Hematopoietic multipotent progenitor cell treated with erythropoietin and hydrocortisone succinate and interleukin-3 and kit ligand, for 4 days (in vitro differentiated cells): ENCODE measurements at places on chromosomes 1 and 21.

DNA sequence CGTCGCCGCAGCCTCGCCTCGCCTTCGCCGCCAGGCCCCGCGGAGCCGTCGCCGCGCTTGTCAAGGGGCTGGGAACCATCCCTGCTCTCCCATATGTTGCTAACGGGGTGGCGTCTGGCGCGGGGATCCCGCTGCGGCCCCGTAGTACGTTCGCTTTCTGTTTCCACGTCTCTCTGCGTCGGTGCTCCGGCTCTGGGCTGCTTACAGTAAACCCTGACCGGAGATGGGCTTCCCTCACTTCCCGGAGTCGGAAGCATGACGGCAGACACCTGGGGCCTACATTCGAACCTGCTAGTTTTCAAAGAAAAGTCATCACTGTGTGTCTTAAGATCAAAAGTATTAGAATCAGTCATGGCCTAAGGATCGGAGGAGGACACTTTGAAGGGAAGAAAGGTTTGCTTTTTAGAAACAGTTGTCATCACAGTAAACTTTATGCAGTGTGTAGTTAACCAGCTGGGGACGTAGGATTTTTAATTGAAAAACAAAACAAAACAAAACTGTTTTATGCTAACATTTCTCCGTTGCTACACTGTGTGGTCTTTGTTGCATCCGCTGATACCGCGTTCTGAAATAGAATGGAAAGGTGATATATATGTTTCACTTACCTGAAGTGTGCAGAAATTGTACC, 69.0 kb downstream of the SLC35A3 start:
- peak; percentile 79 for DNase-seq

DNA sequence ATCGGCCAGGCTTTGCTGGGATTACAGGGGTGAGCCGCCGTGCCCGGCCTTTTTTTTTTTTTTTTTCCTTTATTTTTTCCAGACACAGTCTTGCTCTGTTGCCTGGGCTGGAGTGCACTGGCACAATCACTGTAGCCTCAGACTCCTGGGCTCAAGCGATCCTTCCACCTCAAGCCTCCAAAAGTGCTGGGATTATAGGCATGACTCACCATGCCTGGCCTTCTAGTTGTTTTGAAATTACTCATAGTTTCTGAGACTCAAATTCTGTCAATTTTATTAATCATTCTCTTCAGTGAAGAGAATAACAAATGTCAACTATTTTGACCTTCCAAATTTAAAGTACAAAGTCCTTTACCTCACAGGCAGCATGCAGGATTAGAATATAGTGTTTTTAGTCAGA, 374.5 kb downstream of the PLA2G4A start:
- DNase-seq = no peak

DNA sequence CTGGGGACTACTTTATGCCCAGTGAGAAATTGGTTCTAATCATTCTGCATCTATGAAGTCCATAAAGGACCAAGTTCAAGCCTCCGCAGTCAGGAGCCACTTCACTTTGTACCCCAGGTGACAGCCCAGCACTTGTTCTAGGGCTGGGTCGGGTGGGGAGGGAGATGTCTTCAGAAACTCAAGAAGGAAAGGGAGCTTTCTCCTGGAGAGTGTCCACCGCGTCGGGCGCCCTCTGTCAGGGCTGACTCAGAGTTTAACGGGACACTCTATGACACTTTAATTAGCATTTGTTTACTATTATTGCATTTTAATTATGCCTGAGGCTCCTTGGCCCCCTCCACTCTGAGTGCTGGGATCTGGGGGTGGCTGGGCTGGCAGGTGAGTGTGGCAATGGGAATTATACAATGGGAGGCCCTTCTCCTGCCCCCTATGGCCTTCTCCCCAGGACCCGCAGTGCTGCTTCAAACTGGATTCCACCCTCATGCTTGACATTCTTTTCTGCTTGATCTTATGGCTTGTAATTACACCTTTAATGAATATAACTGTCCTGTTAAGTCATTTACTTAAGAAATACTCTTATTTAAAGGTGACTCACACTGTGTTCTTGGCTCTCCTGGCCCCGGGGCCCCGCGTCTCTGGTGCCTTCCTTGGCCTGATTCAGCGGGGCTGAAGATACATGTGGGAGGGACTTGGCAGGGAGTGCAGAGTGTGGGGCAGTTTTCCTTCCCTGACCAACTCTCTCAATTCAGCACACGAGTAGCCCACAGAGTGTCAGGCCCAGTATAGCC, 136.6 kb downstream of the PLXNA2 start:
- no peak for DNase-seq

DNA sequence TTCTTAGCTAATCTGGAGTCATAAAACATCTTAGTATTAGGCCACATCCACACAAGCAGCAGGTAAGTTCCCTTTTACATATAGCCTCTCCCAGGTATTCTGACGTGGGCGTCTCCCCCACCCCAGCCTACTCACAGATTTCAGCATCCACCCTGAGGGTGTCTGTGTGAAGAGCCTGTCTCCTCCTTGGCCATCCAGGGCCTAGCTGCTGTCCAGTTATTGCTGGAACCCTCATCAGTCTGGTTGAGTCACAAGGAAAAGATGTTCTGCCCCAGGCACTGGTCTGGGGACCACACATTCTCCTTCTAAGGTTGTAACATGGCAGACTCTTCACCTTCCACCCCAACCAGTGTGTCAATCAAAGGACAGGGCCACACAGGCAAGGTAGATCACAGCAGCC, 57.6 kb downstream of the ETS2 start:
- no peak for DNase-seq

DNA sequence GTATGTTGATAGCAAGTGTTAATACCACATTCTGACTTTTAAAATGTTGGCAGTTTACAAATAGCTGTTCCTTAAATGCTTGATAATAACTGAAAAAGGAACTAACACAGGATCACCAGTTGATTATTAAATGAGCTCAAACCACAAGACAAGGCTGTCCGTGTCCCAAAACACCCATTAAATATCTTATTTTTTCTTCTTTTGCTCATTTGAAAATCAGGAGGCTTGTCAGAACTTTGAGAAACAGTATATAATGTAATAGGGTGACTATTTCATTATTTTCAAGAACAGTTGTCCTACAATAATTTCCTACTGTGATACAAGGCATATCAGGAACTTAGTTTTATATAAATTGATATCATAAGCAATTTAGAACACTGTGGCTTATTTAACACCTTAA, 2.7 kb downstream of the CDKN2C start:
- peak; percentile 43 for DNase-seq

DNA sequence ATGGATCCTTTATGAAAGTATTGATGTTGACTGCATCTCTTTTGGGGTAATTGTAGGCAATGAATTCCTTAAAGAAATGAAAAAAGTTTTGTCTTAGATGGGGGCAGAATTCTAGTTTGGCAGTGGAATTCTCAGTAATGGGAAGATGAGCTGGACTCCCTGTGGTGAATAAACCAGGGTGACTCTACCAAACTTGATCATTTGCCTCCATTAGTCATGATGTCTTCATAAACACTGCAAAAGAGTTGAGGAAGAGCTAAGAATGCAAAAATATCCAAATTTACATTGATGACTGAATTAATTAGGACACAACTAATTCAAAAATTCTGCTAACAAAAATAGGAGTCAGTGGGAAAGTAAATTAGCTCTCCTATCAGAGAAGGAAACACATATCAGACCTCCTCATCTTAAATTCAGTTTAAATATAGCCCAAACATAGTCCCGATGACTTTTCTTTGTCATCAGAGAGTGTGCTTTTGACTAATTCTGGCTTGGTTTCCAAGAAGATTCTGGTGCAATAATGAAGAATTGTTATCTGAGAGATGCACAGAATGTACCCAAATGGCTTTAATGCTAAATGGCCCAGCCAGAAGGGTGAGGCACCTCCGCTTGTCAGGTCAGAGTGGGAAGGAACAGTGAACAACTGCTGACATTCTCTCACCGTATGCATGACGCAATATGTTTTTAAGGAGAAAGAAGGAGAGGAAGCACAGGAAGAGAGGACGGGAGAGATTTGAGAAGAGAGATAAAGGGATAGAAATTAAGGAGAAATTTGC, 525.1 kb downstream of the LMO4 start:
- peak; percentile 40 for DNase-seq

- DNase-seq = no peak
Observed at GRCh38 chr1:150552911-150553289, 3.7 kb downstream of the ADAMTSL4 start.

DNA sequence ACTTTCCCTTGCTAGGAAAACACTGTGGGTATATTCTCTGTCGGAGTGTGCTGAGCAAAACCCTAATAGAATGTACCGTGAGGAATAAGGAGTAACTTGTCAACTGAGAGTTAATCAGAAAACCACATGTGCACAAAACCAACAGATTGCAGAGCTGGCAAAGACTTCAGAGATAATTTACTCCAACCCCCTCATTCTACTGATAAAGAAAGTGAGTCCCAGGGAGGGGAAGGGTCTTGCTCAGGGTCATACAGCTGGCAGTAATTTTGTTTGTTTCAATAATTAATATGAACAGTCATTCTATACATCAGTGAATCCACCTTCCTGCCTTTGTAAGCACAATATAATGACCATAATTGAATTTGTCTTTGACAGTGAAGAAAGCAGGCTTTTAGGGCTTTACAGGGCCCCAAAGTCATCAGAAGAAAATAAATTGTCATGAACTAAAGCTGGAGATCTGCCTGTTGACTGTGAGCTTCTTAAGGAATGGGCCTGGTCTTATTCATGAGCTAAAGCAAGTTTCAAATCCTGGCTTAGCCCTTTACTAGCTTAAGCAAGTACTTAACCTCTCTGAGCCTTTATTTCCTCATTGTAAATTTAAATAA, 67.2 kb upstream of the HOOK1 start:
- DNase-seq = no peak

DNA sequence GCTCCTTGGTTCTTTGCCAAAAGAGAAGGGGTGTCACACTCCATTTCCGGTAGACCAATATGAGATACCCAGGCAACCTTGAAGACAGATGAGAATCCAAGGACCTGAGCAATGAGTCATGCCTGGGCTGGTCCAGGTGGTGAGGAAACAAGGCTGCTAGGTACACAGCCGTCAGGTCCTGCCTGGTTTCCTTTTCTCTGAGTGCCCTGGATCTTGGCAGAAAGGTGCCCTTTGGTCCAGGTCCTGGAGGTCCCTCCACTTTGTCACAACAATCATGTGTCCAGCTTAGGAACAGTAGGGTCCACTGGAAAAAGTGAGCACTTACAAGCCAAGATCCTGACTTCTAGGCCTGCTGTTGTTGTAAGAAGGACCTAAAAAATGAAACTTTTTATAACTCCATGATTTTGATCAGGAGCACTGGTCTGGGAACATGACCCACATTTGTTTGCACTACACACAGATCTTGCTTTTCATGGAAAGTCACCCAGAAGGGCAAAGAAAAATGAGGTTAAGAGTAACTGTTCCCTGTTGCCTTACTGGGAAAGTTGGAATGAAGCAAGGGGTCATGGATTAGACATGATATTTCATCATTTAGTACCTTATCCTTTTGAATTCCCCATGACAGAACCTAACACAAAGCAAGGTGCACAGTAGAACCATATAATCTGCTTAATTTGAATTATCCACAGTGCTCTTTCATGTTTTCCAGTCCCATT, 94.7 kb downstream of the PAPPA2 start:
- DNase-seq = no peak

- DNase-seq = no peak
Observed at GRCh38 chr1:29499104-29499650, 262.9 kb downstream of the PTPRU start.

- peak; percentile 96 for DNase-seq
Observed at GRCh38 chr1:116679828-116680628, 12.5 kb upstream of the IGSF3 start.

- no peak for DNase-seq
Observed at GRCh38 chr1:169090308-169090899, 16.1 kb upstream of the ATP1B1 start.

DNA sequence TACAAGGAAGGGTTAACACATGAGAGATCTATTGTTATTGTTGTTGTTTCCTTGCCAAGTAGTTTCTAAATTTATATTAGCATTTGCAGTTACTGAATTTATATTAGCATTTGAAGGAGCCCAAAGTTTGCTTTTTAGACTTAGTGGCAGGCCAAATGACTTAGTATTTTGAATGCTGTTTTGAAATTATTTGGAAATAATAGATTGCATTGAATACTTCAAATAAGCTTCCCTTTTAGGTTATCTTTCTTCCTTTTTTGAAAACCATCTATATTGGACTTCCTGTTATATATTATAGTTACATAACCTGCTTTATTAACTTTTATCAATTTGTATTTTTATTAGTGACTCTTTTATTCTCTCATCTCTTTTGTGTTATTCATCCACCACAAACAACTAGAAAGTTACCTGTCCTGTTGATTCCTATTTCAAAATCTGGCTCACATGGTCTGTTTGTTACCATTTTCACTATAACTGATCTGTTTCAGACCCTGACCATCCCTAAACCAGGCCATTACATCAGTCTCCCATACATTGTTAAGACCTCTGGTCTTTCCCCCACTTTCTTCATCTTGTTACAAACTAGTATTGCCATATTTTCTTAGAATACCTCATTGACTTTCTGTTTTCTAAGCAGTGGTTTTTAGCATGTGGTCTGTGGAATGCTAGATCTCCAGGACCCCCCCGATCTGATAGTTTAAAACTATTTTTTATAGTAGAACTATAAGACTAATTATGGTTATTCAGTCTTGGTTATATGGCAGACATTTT, 185.2 kb downstream of the RASAL2 start:
- DNase-seq = no peak

GRCh38 chr1:70874063-70874462, 173.6 kb downstream of the PTGER3 start:
- DNase-seq = peak; percentile 42

DNA sequence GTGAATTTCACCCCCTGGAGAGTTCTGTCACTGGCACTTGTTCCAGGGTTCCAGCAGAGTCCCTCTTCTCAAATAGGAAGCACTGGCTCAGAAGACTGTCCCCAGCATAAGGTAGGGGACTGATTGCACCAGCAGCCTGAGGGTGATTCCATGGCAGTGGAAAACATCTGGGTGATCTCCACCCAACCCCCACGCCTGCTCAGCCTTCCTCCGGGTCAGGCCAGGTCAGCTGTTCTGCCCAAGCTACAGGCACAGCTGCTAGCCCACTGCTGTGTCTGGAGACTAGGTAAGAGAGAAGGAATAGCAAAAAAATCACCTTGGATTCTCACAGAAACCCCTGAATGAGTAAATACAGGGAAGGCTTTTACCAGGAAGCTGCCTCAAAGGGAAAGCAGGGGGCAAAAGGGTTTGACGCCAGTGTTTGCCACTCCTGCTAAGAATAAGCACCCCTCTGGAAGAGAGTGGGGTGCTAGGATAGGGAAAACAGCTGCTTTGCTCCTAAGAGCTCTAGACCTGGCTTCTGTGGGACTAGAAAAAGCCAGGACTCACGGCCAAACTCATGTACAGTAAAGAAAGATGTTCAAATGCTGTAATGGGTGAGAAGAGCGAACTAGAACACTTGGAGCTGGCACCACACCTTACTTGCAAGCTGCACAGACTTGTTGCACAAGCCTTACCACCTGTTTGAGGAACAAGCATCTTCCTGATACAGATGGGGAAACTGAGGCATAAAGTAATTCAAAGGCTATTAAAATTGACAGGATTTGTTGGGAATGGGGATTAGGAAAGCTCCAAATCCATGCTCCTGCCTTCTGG, 1.0 kb upstream of the DENND2D start:
- DNase-seq = peak; percentile 34

- DNase-seq = no peak
Observed at GRCh38 chr1:206029484-206029883, 5.8 kb upstream of the CTSE start.
